HEK293T (cell line): ENCODE measurements at places on chromosomes 1 and 21.
A peak's percentile ranks its signal among the peaks of the same experiment; 100 is the strongest.

GRCh38 chr1:50980505-50980904, 10.5 kb downstream of the CDKN2C start:
- DNase-seq = no peak

GRCh38 chr1:69055194-69055593, 512.5 kb upstream of the LRRC7 start:
- DNase-seq = no peak

GRCh38 chr1:206115791-206116190, 1.4 kb downstream of the AVPR1B start:
- no peak for DNase-seq

- DNase-seq = no peak
Measured at GRCh38 chr1:19372136-19372514, 60.0 kb downstream of the SLC66A1 start.

GRCh38 chr1:41122851-41123518, 101.5 kb upstream of the SLFNL1 start:
- DNase-seq = peak; percentile 51

GRCh38 chr1:81208441-81208840, 592.3 kb upstream of the ADGRL2 start:
- no peak for DNase-seq

- no peak for DNase-seq
Measured at GRCh38 chr1:218294546-218294945, 9.5 kb downstream of the RRP15 start.

GRCh38 chr1:238450976-238451375, 560.3 kb upstream of the ZP4 start:
- DNase-seq = no peak

GRCh38 chr1:33237579-33237978, 18.7 kb upstream of the ZNF362 start:
- no peak for DNase-seq

DNA sequence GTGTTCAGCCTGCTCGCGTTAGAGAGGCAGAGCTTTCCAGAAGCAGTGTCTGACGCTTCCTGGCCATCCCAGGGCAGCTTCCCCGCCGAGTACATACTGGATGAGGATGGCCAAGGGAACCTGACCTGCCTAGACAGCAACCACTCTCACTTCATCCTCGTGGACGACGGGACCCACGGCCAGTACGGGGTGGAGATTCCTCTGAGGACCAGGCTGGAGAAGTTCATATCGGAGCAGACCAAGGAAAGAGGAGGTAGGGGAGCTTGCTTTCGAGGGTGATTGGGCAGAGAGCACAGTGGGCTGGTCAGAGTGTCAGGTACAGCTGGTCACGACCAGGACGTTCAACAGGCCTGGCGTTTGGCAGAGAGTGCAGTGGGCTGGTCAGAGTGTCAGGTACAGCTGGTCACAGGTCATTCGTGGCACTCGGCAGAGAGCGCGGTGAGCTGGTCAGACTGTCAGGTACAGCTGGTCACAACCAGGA, 22.4 kb downstream of the TRPM2 start:
- DNase-seq = no peak

GRCh38 chr1:36857754-36858153, 176.6 kb downstream of the GRIK3 start:
- no peak for DNase-seq
